ENCODE measurements at places on chromosomes 3 and 15.

DNA sequence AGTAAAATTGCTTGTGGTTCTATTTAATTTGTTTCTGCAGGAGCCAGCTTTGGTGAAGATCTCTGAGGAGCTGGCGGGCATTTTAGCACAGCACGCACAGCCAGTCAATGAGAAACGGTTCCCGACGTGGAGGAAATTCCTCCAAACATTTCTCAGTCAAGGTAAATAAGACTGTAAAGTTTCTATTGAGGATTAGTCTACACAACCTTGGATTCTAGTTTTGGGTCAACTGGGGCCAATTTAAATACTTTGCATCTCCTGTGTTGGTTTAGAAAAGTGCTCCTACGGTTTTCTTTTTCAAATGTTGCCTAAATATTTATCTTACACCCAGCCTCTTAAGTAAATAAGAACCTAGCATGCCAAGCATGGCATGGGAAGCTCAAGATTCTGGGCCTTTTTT, 104.0 kb upstream of the C15orf61 start:
- H3K36me3 ChIP-seq: peaks cover 4% of the 10 kb centered on the region
- H3K27ac ChIP-seq: no peak overlapping the region

DNA sequence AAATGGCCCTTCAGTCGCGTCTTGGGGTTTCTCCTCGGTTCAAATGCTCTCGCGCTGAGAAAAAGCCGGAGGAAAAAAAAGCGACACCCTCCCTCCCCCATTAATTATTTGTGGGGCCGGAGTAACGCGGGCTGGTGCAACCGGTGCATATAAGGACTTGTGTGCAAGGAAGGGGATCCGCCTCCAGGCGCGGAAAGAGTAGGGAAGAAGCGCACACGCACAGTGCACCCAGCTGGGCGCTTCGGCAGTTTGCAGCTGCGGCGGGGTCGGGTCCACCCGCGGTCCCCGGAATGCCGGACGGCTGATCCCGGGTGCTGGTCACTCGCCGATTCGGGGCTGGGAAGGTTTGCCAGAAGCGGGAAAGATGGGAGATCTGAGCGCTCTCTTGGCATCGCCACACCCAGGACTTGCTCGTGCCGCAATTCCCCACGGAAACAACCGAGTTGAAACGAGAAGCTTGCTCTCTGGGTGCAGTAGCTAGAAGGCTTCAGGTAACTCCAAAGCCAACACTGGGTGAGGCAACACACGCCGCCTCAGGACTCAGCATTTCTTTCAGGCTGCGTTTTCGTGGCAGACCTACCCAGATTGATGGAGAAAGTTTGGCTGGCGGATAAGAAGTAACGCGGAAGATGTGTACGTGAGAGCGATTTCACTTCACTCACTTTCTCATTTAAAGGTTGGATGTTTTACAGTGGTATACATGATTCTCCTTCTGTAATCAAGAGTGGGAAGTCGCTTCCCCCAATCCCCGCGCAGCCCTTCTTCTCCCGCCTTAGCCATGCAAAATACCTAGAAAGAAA, 720 bp upstream of the TNIK start:
- peak; percentile 55 for DNase-seq
- no peaks in the 10 kb centered on the region for H3K36me3 ChIP-seq
- peak overlapping the region; percentile 89 for H3K27ac ChIP-seq
- peaks cover 32% of the 10 kb centered on the region for H3K4me1 ChIP-seq
- no peaks in the 10 kb centered on the region for H3K27me3 ChIP-seq
- H3K4me3 ChIP-seq: peak overlapping the region; percentile 95

DNA sequence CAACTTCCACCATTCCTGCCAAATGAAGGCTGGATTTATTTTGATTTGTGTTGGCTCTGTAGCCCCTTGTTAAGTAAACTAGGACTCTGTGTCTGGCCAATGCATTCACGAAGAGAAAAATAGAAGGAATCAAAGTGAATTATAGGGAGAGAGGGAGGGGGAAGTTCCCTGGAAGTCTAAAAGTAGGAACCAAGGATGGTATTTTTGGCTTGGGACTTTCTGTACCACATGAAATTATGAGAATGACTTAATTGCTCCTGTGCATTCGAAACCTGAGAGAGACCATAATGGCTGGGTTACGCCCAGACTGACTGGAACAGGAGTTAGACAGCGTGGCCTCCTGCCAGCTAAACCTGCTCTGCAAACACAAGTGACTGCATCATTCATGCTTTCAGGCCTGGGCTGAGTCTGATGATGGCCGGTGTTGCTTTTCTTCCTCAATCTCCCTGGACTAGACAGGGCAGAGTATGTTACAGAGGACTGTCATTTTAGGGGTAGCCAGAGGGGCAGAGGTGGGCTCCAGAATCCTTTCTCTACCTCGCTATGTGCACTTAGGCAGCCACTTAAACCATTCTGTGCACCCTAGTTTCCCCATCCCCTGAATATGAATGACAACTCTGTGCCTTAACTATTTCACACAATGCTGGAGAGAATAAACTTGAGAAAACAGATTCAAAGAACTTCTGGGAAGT, 58.9 kb downstream of the MYO1E start:
- no peaks in the 10 kb centered on the region for H3K36me3 ChIP-seq
- no peak overlapping the region for H3K27ac ChIP-seq
- no peaks in the 10 kb centered on the region for H3K4me1 ChIP-seq
- DNase-seq: no peak

DNA sequence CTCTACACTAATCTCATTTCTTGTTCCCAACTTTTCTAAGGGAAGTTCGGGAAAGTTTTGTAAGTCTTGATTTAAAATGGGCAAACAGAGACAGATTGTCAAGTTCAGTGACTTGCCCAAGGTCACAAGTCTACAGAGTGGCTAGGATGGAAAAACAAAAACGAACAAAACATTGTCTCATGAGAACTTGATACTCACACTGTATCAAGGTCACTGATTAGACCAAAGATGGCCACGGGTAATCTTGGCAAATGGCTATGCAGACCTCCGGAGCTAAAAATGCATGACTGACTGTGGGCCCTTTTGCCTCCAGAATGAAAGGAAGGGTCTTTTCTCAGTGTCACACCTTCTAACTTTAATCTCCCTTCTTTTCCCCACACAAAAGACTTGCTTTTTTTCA, 460.9 kb downstream of the FOXP1 start:
- no peak overlapping the region for H3K4me3 ChIP-seq
- H3K36me3 ChIP-seq: peaks cover 48% of the 10 kb centered on the region
- peak overlapping the region; percentile 69 for H3K27ac ChIP-seq
- H3K4me1 ChIP-seq: peaks cover 87% of the 10 kb centered on the region
- DNase-seq: no peak

- H3K4me3 ChIP-seq: no peak overlapping the region
- no peaks in the 10 kb centered on the region for H3K36me3 ChIP-seq
- H3K27me3 ChIP-seq: peaks cover 14% of the 10 kb centered on the region
Measured at GRCh38 chr3:139113231-139113992, 68.7 kb upstream of the PRR23C start.

GRCh38 chr15:98785807-98786621, 137.7 kb downstream of the IGF1R start:
- DNase-seq: peak; percentile 31
- H3K4me1 ChIP-seq: peaks cover 43% of the 10 kb centered on the region
- no peak overlapping the region for H3K4me3 ChIP-seq
- H3K27me3 ChIP-seq: no peaks in the 10 kb centered on the region

DNA sequence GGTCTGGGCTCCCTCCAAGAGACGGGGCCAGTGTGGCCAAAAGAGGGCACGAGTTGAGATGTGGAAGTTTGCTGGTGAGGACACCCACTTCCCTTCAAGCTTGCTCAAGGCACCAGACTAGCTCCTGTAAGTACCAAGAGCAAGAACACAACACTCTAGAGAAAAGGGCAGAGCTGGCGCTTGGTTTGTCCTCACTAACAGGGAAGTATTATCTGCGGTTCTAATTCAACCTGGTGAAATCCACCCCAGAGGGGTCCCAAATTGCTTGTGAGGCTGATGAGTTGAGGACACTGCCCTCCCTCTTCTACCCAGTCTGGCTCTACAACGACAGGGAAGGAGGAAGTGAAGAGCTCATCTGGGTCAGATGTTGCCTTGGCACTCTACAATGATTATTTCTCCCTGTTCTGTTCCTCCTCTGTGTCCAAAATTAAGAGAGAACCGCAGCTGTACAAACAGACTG, 16.9 kb upstream of the FSIP1 start:
- no peak overlapping the region for H3K27ac ChIP-seq
- H3K4me1 ChIP-seq: no peaks in the 10 kb centered on the region
- H3K4me3 ChIP-seq: no peak overlapping the region
- H3K27me3 ChIP-seq: peaks cover 24% of the 10 kb centered on the region
- H3K36me3 ChIP-seq: no peaks in the 10 kb centered on the region
- no peak for DNase-seq

DNA sequence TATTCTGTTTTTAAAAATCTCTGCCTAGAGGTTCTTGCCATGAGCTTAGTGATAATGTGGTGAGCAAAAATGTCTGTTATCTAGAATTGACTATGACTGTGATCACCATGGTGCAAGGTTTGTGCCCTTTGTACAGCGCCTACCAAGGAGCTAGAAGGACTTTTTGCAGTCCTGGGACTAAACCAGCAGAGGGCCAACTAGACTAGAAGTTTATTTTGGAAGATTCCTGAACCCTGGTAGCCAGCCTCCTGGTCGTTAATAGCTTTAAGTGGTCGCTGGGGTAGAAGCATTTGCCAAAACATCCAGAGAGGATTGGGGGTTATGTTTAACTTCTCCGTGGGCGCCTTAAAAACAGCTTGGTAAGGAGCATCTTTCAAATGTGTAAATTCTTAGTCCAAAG, 7.8 kb downstream of the SCG5 start:
- H3K36me3 ChIP-seq: peaks cover 10% of the 10 kb centered on the region
- no peaks in the 10 kb centered on the region for H3K4me1 ChIP-seq
- no peak overlapping the region for H3K4me3 ChIP-seq
- H3K27me3 ChIP-seq: no peaks in the 10 kb centered on the region
- H3K27ac ChIP-seq: no peak overlapping the region

DNA sequence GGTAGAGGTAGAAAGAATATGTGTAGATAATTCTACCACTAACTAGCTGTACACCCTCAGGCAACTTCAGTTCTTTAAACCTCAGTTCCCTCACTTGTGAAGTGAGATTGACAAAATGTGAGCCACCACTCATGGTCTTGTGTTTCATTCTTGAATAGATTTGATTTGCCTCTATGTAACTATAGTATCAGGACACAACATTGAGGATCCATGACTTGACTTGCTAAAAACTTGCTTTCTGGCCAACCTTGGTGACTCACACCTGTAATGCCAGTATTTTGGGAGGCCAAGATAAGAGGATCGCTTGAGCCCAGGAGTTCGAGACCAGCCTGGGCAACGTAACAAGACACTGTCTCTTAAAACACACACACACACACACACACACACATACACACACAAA, 115.8 kb upstream of the FLNB start:
- H3K4me3 ChIP-seq: no peak overlapping the region
- no peak overlapping the region for H3K27ac ChIP-seq
- DNase-seq: no peak
- H3K27me3 ChIP-seq: no peaks in the 10 kb centered on the region

DNA sequence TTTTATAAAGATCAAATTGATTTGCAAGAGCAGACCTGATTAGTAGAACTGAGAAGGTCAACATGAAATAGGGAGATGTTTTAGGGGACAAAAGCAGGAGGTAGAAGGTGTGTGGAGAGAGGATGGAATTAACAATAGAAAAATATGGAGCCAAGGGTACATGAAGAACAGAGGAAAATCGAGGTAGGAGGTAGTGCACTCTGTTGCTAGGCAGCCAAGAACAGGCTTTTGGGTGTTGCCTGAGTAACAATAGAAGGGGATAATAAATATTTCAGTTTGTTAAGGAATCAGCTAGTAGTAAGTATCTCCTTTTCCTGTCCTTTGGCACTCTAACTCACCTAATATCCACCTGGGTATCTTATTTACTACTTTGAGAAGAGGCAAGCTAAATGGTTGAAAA, 9.2 kb downstream of the SPESP1 start:
- no peak overlapping the region for H3K4me3 ChIP-seq
- peaks cover 13% of the 10 kb centered on the region for H3K27me3 ChIP-seq
- no peaks in the 10 kb centered on the region for H3K36me3 ChIP-seq
- no peak for DNase-seq
- H3K4me1 ChIP-seq: no peaks in the 10 kb centered on the region

GRCh38 chr3:24470277-24470676, 24.4 kb downstream of the THRB start:
- no peak overlapping the region for H3K4me3 ChIP-seq
- H3K4me1 ChIP-seq: no peaks in the 10 kb centered on the region
- H3K27ac ChIP-seq: no peak overlapping the region

GRCh38 chr3:25291481-25291905, 136.6 kb upstream of the RARB start:
- no peaks in the 10 kb centered on the region for H3K36me3 ChIP-seq
- no peak overlapping the region for H3K27ac ChIP-seq
- H3K27me3 ChIP-seq: no peaks in the 10 kb centered on the region
- no peak for DNase-seq
- no peak overlapping the region for H3K4me3 ChIP-seq

- H3K36me3 ChIP-seq: no peaks in the 10 kb centered on the region
- no peaks in the 10 kb centered on the region for H3K27me3 ChIP-seq
- H3K4me3 ChIP-seq: no peak overlapping the region
- H3K27ac ChIP-seq: no peak overlapping the region
Measured at GRCh38 chr3:90031121-90031520, 923.7 kb downstream of the EPHA3 start.

GRCh38 chr3:127408684-127409420, 121.0 kb upstream of the PRR20G start:
- H3K4me3 ChIP-seq: no peak overlapping the region
- no peaks in the 10 kb centered on the region for H3K4me1 ChIP-seq
- H3K27me3 ChIP-seq: peaks cover 12% of the 10 kb centered on the region
- no peaks in the 10 kb centered on the region for H3K36me3 ChIP-seq
- H3K27ac ChIP-seq: no peak overlapping the region
